ENCODE measurements at places on chromosomes 6 and 20.

- DNase-seq, result no peak
Measured at GRCh38 chr6:163148451-163149278, 265.9 kb upstream of the QKI start.

- DNase-seq, result no peak
Measured at GRCh38 chr6:134623401-134623800, 305.5 kb upstream of the SGK1 start.

DNA sequence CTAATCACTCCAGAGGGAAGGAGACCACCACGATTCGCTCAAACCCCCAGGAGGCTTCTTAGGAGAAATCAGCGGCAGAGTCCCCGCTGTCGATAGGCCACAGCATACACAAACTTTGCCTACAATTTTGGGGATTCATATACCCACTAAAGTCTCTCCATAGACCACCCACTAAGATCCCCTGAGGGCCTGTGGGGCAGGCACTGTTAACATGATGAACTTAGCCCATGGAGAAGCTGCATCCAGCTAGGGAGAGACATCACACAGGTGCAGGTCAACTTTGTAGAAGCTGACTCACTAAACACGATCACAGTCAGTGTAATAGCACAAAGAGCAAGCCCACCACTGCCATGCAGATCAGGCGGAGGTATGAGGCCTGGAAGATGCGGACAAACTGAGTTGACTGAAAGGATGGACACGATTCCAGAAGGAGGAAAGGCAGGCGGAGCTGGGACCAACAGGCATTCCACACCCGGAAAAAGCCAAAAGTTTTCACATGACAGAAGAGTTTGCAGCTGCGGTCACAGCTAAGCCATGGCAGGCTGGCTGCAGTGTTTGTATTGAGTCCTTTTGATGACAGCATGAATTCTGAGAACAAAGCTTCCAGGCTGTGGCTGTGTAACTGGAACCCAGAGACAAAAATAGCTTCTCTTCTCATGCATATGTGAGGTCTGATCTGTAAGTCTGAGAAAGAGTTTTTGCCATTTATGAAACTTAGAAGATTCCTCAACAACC, 75.7 kb upstream of the QKI start:
- no peak for DNase-seq

DNA sequence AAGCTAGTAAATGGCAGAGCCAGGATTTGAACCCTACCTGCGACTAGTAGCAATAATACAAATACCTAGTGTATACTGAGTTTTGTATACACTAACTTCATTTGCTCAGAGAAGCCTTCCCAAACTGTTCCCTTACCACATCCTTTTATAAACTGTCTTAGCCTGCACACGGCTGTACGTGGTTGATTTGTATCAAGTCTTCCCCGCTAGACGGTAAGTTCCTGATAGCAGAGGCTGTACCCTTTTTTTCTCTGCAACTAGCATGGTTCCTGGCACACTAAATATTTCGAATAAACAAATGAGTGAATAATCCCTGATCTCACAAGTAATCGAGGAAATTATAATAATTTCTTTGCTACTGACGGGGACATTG, 636 bp downstream of the RTF2 start:
- no peak for DNase-seq

GRCh38 chr6:11460837-11461661, 76.5 kb upstream of the TMEM170B start:
- DNase-seq, result no peak

GRCh38 chr6:84062519-84063154, 29.1 kb downstream of the MRAP2 start:
- no peak for DNase-seq
